CD8-positive, alpha-beta T cell (primary cell): ENCODE measurements at places on chromosomes 6 and 20.

GRCh38 chr6:16654701-16655100, 106.6 kb downstream of the ATXN1 start:
- DNase-seq = no peak

DNA sequence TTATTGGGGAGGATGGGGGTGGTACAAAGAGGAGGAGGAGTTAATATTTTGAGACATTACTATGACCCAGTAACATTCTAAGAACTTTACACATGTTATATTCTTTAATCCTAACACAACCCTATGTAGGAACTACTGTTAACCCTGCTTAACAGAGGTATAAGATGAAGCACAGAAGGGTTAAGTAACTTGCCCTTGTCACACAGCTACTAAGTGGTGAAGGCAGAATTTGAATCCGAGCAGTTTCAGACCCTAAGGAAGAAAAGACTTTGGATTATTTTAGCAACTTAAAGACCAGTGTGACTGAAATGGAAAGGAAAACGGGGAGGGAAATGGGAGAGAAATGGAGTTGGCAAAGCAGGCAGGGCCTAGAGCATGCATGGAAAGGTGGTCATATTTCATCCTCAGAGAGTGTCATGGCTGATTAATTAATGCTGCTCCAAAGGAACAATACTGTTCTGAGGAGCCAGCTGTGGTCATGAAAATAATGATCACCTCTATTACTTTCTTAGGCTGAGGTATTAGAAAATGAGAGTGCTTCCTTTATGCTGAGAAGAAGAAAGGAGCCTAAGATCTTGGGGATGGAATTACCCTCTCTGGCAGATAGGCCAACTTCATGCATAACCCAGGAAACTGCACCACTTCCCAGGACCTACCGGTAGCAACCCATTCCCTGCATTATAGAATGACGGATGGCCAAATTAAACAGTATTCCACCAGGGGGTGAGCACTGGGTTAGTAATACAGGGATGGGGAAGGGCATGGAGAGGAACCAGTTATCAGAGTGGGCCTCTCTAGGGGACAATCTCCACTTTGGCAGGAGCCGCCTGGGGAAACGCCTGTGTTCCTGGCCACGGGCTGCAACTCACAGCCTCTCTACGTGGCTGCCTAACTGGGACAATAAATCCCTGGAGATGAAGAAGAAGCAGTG, 50.1 kb upstream of the TNFAIP3 start:
- DNase-seq = no peak

DNA sequence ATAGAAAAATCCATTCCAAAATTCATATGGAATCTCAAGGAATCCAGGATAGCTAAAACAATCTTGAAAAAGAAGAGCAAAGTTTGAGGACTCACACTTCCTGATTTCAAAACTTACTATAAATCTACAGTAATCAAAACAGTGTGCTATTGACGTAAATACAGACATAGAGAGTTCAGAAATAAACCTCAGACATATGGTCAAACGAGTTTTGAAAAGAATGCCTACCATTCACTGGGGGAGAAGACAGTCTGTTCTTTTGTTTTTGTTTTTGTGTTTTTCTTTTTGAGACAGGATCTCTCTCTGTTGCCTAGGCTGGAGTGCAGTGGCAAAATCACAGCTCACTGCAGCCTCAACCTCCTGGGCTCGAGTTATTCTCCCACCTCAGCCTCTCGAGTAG, 25.3 kb upstream of the PROKR2 start:
- DNase-seq = no peak

DNA sequence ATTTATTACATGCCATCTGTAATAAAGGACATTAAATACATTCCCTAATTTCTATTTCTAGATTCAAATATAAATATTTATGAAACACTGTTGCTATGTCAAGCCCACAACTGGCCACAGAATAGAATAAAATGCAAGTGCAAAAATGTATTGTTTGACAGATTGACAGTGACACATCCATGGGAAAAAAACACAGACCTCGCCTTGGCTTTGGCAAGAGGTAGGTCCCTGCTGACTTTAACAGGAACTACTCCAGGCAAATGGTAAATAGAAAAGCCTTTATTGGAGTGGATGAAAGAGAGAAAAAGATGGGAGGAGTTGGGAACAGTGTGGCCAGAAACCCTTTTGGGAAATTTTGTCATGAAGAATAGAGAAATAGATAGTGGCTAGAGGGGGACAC, 622.9 kb downstream of the UTRN start:
- no peak for DNase-seq

DNA sequence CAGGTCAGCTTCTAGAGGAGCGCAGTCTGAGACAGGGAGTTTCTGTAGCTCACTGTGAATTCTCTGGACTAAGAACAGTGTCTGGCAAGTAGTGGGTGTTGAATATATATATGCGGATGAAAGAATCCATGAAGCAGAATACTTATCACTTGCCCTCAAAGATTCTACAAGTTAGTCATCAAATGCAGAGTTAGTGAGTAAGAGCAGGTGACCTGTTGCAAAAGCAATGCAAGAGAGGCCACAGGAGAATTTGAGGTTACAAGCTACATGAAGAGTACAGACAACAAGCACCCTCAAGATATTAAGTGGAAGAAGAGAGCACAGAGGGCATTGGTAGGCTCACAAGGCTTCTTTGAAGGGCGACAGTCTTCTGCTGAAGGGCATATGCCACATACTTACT, 103.4 kb upstream of the BTBD3 start:
- no peak for DNase-seq

DNA sequence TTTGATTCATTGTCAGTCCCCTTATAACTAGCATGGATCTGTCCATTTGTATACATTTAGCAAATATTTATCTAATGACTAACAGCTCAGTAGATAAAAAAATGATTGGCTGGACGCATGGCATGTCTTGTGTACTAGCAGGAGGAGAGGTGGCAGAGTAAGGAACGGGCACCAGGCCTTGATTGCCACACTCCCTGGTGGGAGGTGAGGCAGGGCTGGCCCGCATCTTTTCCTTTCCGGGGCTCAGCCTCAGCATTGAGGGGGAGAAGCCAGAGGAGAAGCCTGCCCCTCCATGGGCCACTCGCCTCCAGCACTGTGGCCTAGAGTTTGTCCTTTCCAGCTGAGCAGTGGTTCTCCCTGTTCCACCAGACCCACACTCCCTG, 84.9 kb upstream of the TMEM181 start:
- no peak for DNase-seq

DNA sequence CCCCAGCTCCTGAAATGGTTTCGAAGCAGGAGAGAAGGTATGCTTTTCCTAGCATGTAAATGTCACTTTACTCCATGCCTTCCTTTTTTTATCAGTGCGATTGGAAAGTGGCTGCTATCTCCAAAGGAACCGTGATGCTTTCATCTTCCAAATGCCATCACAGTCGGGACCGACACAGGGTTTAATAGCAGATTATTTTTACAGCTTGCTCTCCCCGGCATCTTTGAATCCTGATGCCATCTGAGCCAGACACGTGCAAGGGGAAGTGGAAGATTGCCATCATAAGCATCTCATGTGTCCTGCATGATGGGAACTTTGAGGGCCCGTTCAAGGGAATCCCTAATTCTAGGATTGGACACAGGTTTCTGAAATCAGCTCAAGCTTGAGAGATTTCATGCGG, 253.4 kb upstream of the KCNG1 start:
- DNase-seq = no peak

GRCh38 chr6:146359131-146359530, 184.5 kb upstream of the RAB32 start:
- DNase-seq = no peak

DNA sequence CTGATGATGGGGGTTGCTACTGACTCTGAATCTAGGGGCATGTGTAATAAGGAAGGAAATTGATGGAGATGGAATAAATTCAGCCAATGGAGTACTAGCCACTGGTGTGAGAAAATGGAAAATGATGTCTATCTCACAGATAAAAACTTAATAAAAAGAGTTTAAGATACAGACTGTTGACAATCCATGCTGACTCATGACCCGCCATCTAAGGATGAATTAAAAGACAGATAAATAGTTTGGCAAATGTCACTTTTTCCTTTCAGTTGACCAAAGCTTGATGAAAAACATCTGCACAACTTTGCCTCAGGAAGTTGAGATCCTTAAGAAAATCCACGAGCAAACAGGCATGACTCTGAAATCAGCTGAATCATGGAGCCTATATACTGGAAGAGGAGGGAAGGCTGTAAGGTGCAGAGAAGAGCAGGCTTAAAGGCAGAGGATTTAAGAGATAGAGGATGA, 82.6 kb upstream of the BMP5 start:
- no peak for DNase-seq

DNA sequence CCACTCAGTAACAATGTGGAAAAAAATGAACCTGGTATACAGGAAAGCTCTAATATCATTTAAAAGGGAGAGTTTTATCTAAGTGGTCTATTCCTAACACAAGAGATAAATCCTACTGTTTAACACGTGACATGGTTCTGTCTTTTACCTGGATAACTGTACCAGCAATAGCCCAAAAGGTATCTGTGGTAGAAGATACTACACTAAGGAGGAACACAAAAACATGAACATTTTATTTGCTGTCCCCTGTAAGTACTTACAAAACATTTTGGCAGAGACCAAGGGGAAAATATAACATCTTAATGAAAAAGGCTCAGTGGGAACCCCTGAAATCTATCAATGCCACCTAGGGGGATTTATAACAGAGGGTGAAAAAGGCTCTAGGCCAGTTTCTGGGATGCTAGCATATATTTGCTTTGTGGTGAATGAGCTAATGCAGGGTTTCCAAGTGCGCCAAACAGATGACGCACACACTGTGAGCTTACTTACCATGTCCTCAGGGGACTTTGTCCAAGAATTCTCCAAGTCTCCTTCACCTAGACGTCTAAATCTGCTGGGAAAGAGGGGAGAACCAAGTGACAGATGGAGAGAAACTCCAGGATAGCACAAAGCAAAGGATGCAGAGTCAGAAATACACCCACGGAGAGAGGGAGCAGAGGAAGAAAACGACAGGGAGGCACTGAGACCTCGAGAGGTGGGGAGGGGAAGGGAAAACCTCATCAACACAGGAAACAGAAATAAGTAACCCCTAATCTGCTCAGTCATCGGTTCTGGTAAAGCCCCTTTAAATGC, 147.9 kb upstream of the PRND start:
- DNase-seq = no peak

- DNase-seq = no peak
These were observed 60.1 kb upstream of the LTV1 start for GRCh38 chr6:143783077-143783476.

- no peak for DNase-seq
These were observed 112.3 kb downstream of the RCAN2 start for GRCh38 chr6:46378882-46379416.

DNA sequence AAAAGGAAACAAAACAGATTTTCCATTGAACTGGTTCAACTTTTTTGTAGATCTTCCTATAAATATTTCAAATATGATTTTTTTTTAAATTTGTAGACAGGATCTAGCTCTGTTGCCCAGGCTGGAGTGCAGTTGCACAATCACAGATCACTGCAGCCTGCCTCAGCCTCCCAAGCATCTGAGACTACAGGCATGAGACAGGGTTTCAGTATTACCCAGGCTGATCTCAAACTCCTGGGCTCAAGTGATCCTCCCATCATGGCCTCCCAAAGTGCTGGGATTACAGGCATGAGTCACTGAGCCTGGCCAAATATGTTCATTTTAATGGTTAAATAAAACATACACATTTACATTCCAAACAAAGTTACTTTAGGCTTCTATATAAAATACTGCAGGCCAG, 33.6 kb downstream of the SAMHD1 start:
- DNase-seq = no peak

DNA sequence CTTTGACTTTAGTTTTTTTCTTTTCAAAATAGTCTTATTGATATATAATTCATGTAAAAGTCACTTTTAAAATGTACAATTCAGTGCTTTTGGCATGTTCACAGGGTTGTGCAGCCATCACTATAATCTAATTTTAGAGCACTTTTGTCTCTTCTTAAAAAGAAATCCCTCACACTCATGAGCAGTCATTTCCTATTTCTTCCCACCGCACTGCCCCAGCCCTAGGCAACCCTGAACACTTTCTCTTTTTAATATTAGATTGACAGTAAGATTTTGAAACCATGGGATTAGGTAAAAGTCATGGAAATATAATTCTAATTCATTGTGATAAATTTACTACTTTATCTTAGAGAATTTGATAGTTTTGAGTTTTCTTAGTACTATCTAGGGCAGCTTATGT, 309.4 kb downstream of the UTRN start:
- DNase-seq = no peak

- no peak for DNase-seq
These were observed 90.6 kb downstream of the C6orf118 start for GRCh38 chr6:165218829-165219228.

- DNase-seq = no peak
These were observed 498.1 kb upstream of the SOX4 start for GRCh38 chr6:21095462-21095861.

DNA sequence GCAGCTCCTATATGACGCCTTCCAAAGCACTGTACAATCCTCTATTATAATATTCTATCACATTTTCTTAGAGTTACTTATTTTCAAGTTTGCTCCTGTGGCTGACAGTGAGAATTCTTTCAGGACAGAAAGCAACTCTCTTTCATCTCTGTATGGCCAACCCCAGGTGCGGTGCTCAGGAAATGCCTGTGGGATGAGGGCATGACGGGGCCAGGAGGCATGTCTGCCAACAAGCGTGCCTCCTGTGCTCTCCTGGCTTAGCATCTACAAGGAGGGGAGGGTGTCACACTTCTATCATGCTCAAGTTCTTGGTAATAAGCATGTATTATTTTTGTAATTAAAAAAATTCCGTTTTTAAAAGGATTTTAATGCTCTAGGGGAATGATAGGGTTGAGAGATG, 11.4 kb downstream of the MRPL14 start:
- no peak for DNase-seq

DNA sequence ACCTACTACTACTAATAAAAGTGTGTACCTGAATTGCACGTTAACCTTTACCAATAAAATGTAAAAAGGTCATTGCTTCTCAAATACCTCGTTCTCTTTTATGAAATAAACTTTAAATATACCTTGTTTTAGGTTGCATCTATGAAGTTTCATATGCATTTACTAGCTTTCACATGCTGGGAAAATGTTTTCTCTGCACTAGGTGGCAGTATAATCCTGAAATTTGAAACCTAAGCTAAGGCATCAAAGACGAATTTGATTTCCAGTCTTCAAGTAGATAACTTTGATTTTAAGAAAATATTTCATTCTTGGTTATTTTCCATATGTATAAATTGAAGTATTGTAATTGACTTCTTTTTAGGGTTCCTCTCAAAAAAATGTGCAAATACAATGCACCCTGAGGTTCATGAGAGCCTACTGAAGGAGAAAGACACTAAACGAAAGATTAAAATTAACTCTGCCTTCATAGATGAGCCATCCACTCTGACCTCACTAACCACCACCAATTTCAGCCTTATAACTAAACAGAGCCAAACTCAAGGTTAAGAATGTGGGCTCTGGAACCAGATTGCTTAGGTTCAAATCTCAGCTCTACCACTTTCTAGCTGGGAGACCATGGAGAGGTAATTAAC, 7.3 kb upstream of the COL9A1 start:
- no peak for DNase-seq

GRCh38 chr6:72825315-72825911, 203.5 kb downstream of the KCNQ5 start:
- DNase-seq = no peak

DNA sequence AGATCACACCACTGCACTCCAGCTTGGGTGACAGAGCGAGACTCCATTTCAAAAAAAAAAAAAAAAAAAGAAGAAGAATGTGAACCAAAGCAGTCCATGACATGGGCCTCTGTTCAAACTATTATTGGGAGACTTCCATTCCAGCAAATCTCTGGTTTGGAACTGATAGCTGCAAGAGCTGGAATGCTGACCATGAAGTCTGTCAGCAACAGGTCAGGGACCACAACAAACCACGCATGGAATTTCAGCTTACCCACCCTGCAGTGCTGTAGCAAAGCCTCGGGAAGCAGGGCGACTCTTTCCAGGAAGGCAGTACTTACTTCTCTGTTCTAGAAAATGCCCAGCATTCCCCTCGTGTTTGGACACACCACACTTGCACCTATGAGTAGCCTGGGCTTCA, 34.1 kb upstream of the TBC1D7 start:
- no peak for DNase-seq
